ENCODE measurements at places on chromosomes 11 and 22. TPM values are rescaled to one million over a fixed set of nuclear protein-coding genes. Genes with fewer than 3 reads are reported as not detected.
A peak's percentile ranks its signal among the peaks of the same experiment; 100 is the strongest.

MMP12 gene
- not detected for total RNA-seq

MS4A12 gene
- not detected for total RNA-seq

NAALADL1 gene
- 12.2 TPM for total RNA-seq

GRCh38 chr11:63494975-63495374 is 4.0 kb upstream of the PLAAT5 start:
- H3K27ac ChIP-seq: no peak overlapping the region
- no peaks in the 10 kb centered on the region for H3K36me3 ChIP-seq
- no peak for DNase-seq
- H3K27me3 ChIP-seq: no peaks in the 10 kb centered on the region
- no peaks in the 10 kb centered on the region for H3K4me1 ChIP-seq

- no peaks in the 10 kb centered on the region for H3K27me3 ChIP-seq
- H3K27ac ChIP-seq: no peak overlapping the region
- no peak overlapping the region for H3K4me3 ChIP-seq
- H3K4me1 ChIP-seq: peaks cover under 1% of the 10 kb centered on the region
- no peak for DNase-seq
Measured at GRCh38 chr11:111932611-111932950, 4.6 kb upstream of the DIXDC1 start.

DNA sequence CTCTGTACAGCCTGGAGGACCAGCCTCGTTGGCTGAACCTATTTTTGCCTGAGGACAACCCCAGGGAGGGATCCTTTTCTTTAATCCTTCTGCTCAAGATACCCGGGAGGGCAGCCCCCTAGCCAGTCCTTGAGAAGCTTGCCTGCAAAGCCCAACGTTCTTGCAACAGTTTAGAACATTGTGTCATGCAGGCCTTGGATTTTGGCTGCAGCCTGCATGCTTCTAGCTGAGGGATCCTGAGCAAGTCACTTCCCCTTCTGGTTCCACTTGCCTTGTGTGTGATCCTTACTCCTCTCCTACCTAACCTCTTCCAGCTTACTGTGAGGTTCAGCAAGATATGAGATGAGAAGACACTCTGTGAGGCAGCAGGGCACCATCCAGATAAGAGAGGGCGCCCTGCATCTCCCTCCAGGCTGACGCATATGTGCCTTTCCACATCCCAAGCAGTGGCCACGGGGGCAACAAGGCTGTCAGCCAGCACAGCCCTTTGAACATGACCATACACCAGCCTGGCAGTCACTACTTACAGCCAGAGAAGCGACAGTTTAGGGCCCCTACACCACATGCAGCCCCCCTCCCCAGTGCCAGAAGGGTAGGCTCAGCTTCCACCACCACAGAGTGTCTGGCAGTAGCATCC is 76.1 kb downstream of the C11orf58 start:
- H3K27ac ChIP-seq: no peak overlapping the region
- no peak overlapping the region for H3K4me3 ChIP-seq
- no peaks in the 10 kb centered on the region for H3K36me3 ChIP-seq
- H3K4me1 ChIP-seq: no peaks in the 10 kb centered on the region

- H3K4me3 ChIP-seq: no peak overlapping the region
- H3K36me3 ChIP-seq: no peaks in the 10 kb centered on the region
- no peaks in the 10 kb centered on the region for H3K4me1 ChIP-seq
- no peaks in the 10 kb centered on the region for H3K27me3 ChIP-seq
Measured at GRCh38 chr11:64474680-64475079, 115.7 kb downstream of the RPS6KA4 start.

DNA sequence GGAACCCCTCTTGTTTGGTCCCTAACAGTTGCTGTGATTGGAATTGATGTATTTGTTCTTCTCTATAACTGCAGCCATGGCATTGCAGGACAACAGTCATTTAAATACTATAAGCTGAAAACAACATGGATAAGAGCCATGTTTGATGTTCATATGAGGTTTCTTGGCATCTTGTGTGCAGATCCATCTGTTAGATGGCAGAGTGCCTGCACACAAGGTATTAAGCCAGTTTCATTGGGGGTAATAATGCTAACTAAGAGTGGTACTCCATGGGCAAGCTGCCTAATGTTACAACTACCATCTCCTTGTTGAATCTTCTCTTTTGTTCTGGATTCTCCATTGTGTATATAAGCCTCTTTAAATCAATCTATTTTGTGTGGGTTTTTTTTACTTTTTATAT is 206.0 kb upstream of the CHORDC1 start:
- H3K36me3 ChIP-seq: no peaks in the 10 kb centered on the region
- no peak overlapping the region for H3K4me3 ChIP-seq
- no peak overlapping the region for H3K27ac ChIP-seq
- DNase-seq: no peak
- no peaks in the 10 kb centered on the region for H3K27me3 ChIP-seq
- H3K4me1 ChIP-seq: no peaks in the 10 kb centered on the region

GRCh38 chr11:69013009-69013951 is at the start of gene MRGPRF:
Gene MRGPRF, minus strand, starts transcription at chr11:69013246. Its CDS starts 3,345 bp downstream, at chr11:69009901.
- no peak within 1 kb of the TSS for H3K27ac ChIP-seq
- H3K4me3 ChIP-seq: no peak within 1 kb of the TSS
- H3K36me3 ChIP-seq: no peaks in the 10 kb centered on the region
- no peaks in the 10 kb centered on the region for H3K27me3 ChIP-seq
- H3K4me1 ChIP-seq: no peaks in the 10 kb centered on the region
- no peak for DNase-seq

- H3K36me3 ChIP-seq: no peaks in the 10 kb centered on the region
- H3K27me3 ChIP-seq: no peaks in the 10 kb centered on the region
- no peak for DNase-seq
- no peak overlapping the region for H3K4me3 ChIP-seq
- H3K4me1 ChIP-seq: no peaks in the 10 kb centered on the region
- no peak overlapping the region for H3K27ac ChIP-seq
Measured at GRCh38 chr22:31613286-31613903, 48.6 kb downstream of the PISD start.

NKAPD1 gene
- 12.4 TPM for total RNA-seq

SHISAL1 gene
- total RNA-seq: not detected

- H3K27me3 ChIP-seq: no peaks in the 10 kb centered on the region
- no peak overlapping the region for H3K27ac ChIP-seq
- no peak for DNase-seq
- H3K4me3 ChIP-seq: no peak overlapping the region
- H3K4me1 ChIP-seq: no peaks in the 10 kb centered on the region
Measured at GRCh38 chr11:131275580-131275979, 94.8 kb upstream of the NTM start.

PKDREJ gene
- not detected for total RNA-seq

DNA sequence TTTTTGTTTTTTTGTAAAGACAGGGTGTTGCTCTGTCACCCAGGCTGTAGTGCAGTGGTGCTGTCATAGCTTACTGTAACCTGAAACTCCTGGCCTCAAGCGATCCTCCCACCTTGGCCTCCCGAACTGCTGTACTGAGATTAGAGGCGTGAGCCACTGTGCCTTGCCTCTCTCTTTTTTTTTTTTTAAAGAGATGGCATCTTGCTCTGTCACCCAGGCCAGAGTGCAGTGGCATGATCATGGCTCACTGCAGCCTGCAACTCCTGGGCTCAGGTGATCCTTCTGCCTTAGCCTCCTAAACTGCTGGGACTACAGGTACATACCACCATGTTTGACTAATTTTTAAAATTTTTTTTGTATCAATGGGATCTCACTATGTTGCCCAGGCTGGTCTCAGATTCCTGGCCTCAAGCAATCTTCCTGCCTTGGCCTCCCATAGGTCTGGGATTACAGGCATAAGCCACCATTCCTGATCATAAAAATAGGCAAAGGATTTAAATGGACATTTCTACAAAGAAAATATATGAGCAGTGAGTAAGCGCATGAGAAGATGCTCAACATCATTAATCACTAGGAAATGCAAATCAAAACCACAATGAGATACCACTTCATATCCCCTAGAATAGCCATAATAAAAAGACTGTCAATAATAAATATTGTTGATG is 17.3 kb upstream of the CLNS1A start:
- no peak for DNase-seq
- H3K27me3 ChIP-seq: no peaks in the 10 kb centered on the region
- no peaks in the 10 kb centered on the region for H3K4me1 ChIP-seq
- no peak overlapping the region for H3K4me3 ChIP-seq
- no peaks in the 10 kb centered on the region for H3K36me3 ChIP-seq

DNA sequence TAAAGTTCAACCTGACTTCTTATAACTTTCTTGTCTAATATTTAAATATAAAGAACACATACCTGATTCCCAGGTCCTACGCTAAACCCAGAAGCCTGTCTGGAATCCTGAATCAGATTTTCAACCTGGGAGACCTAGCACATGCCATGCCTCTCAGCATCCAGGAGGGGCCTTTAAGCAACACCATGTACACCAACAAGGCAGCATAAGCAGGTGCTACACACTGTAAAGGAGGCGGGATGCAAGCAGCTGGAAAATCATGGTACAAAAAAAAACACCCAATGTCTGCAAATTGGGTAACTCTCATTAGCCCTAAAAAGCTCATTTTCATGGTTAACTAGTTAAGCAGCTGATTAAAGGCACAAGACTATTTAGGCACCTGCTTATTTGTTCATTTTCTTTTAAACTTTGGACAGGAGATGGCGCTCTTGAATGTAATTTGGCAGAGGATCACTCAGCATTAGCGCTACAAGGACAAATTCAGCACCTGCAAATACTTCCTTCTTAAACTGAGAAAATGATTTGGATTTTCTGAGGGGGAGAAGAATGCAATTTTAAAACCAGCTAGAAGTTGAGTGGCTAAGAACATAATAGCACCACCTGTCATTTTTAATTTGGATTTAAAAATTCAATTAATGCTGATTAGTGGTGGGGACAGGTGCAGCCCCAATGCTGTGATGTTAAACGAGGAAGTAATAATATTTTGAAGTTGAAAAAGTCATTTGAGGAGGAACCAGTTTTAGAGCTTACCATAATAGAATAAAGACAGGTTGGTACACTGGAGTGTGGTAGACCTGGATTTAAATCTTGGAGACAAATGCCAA is 104.0 kb downstream of the FAR1 start:
- no peak overlapping the region for H3K27ac ChIP-seq
- no peaks in the 10 kb centered on the region for H3K27me3 ChIP-seq
- H3K4me1 ChIP-seq: no peaks in the 10 kb centered on the region
- H3K4me3 ChIP-seq: no peak overlapping the region
- DNase-seq: no peak

GRCh38 chr22:43388420-43388851 is 23.4 kb upstream of the MPPED1 start:
- H3K36me3 ChIP-seq: no peaks in the 10 kb centered on the region
- H3K27me3 ChIP-seq: peaks cover 3% of the 10 kb centered on the region
- no peak overlapping the region for H3K4me3 ChIP-seq
- no peak overlapping the region for H3K27ac ChIP-seq
- DNase-seq: peak; percentile 60
- no peaks in the 10 kb centered on the region for H3K4me1 ChIP-seq

DNA sequence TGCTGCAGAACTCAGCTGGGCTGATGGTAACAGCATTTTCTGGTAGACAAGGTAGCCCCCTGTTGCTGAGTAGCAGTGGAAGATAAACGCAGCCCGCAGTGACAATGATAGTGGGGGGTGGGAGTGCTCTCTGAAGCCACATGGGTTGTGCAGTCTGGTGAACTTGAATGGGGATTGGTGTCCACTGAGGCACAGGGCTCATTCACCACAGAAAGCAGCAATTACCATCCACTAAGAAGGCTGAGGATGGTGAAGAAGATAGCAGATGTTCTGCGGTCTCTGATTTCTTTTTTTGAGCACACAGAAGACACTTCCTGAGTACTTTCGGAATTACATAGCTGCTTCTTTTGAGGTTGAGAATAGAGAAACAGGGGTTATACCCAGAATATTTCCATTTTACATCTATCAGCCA is 150.3 kb downstream of the LRRC4C start:
- H3K4me1 ChIP-seq: no peaks in the 10 kb centered on the region
- H3K27ac ChIP-seq: no peak overlapping the region
- no peaks in the 10 kb centered on the region for H3K27me3 ChIP-seq
- no peak overlapping the region for H3K4me3 ChIP-seq
- no peaks in the 10 kb centered on the region for H3K36me3 ChIP-seq

PPP2R1B gene
- total RNA-seq: 33.1 TPM

DNA sequence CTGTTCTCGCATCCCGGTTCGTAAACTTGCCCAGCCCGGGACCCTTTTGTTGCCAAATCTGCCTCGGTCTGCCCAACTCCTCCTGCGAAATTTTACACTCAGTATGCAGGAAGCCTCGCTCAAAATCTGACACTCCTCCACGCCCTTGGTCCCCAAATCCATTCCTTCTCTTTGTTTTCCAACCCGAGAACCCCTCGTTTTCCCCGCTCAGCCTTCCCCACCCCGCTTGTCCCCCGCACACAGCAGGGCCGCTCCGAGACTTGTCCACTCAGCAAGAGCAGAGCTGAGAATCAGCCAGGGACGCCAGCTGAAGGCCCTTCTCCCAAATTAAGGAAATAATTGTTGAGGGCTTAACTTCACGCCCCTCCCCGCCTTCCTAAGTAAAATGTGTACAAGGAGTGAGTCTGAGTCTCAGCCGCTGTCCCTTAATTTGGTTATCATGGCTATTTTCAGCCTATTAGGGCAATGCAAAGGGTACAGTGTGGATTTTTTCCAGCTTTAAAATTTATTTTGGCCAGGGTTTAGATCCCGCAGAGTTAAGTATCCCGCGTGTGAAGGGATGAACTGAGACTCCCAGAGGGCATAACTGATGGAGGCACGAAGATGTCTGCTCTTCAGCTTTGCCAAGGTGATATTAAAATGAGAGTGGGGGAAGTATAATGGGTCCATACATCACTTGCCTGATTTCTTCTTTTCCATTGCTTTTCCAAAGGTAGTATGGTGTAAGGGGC is 581 bp upstream of the FBXO3 start:
- no peaks in the 10 kb centered on the region for H3K27me3 ChIP-seq
- H3K27ac ChIP-seq: peak overlapping the region; percentile 83
- H3K36me3 ChIP-seq: no peaks in the 10 kb centered on the region
- H3K4me3 ChIP-seq: peak overlapping the region; percentile 91

DNA sequence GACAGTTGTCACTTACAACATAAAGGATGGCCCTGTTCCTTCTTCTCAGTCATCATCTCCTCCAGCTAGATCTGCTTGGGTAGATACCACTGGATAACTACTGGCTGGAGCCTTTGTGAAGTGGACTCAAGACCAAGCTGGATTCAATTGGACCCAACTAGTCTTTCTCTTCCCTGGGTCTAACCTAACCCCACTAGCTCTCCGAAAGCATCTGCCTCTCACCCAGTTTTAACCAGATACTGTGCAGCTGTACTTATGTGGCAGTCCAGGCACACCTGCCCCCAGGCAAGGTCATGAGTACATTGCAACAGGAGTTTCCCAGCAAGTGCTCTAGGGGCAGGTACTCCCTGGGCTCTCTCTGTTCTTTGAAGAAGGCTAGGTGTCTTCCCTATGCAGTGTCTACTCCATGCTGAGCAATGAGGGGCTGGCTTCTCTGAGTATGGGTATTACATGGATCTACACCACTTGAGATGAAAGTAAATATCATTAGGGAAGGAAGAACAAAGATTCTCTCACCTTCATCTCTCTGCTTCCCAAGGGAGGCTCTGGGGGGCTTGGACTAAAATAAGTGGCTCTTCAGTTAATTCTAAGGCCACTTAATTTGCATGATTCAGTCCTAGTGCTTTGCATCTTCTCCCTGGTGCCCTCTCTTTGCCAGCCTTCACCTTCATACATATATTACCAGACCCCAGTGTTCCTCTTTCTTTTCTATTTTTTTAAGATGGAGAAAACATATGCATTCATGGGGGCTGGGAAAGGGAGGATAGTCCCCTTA is 236.1 kb downstream of the NXPE2 start:
- no peak overlapping the region for H3K27ac ChIP-seq
- H3K4me3 ChIP-seq: no peak overlapping the region
- DNase-seq: no peak

Measured in naive thymus-derived CD4-positive, alpha-beta T cell (primary cell).